Left ventricle myocardium inferior (tissue), 1 donor: ENCODE measurements at places on chromosomes 2 and 18.

DNA sequence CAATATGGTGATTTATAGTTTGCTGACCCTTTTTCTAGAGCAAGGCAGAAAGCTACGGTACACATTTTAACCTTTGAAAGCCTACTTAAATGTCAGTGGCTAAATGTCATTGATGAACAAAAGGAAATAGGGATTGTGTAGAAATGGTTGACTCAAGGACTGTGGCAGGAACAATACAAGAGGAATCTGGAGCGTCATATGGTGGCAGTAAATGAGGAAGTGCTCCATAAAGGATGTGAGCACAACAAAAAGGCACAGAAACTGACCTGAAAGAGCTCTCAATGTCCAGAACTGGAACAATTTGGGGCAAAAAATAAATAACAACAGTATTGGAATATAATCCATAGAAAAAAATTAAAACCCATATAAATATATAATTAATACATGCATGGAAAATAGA is 443.9 kb upstream of the VRK2 start:
- no peak for DNase-seq

- no peak for DNase-seq
Observed at GRCh38 chr2:47172156-47172921, 17.2 kb upstream of the STPG4 start.

DNA sequence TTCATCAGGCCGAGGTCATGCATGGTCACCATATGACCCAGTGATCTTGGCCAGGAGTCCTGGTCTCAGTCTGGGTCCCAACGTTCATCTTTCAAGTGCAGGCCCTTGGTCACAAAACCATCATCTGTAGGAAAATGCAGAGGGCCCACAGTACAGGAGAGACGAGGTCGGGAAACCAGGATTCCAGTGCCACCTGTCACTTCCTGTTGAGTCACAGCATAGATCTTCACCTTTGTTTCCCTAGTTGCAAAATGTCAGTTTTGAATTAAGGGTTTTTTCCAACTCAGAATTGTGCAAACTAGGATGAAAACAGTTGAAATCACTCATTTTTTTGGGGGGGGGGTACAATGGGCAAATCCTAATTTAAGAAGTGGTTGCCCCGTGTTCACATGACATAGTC is 162.2 kb downstream of the INSIG2 start:
- DNase-seq = no peak

- no peak for DNase-seq
Observed at GRCh38 chr2:119306196-119306590, 60.4 kb downstream of the C2orf76 start.

GRCh38 chr2:14910654-14911053 is 278.1 kb downstream of the LRATD1 start:
- DNase-seq = no peak
